Coronary artery (tissue), 2 donors: ENCODE measurements at places on chromosomes 7 and 10.

DNA sequence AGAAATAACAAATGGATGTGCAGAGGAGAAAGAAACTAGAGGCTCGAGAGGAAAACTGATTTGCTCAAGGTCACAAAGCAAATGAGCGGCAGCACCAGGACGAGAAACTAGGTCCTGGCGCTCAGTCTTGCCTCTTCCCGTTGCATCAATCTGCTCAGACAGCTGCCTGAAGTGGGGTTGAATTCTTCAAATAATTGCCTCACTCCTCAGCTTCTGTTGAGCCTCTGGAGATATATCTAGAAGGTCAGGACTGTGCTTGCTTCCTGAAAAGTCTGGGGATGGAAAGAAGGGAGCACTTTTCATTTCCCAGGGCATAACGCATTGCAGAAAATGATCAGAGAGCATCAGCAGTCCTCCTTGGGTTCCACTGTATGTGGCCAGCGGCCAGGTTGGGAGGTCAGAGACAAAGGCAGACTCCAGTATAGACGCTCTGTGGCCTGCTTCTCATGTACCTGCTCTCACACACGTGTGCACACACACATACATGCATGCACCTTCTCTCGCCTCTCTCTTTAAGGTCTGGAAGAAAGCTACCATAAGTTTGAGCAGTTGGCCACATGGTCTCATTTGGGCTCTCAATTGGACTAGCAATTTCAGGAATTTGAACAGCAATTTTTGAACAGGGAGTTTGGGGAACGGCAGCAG lies 83.7 kb upstream of the DUSP5 start:
- DNase-seq, result no peak

DNA sequence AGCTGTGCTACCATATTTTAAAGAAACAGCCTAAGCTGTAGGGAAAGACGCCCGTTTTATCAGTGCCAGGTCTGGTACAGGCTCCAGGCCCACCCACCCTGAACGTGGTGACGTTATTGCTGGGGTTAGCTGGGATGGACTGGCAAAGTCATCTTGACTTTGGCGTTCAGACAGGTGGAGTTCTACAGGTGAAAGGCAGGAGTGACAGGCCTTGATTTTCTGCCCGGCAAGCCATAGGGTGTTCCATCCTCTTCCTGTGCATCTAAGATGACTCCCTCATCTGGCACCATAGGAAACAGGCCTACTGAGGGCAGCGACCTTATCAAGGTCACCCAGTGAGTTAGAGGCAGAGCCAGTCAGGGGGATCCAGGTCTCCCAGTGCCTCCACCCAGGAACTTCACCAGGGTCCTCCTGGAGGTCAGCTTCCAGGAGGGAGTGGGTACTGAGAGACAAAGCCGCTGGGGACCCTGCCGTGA lies 41.6 kb downstream of the HK1 start:
- DNase-seq, result no peak

GRCh38 chr10:34310234-34310633 lies 504.9 kb downstream of the PARD3 start:
- DNase-seq, result no peak

DNA sequence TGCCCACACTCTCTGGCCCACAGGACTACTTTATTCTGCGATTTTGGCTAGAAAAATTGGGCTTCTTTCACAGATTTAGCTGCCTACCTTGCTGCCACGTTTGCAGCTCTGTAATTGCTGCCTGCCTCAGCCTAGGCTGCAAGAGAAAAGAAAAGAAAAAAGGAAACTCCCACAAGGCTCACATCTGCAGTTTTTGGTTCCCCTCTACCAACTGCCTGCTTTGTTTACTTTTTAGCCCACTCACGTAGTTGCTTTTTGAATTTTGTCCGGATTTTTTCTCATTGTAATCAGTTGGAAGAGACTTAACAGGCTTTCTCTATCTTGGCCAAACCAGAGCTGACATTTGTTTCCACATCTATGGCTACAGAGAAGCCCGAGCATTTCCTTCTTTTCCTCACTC lies 24.3 kb downstream of the SUN3 start:
- no peak for DNase-seq

- no peak for DNase-seq
Measured at GRCh38 chr10:93872375-93873158, 21.2 kb upstream of the SLC35G1 start.

DNA sequence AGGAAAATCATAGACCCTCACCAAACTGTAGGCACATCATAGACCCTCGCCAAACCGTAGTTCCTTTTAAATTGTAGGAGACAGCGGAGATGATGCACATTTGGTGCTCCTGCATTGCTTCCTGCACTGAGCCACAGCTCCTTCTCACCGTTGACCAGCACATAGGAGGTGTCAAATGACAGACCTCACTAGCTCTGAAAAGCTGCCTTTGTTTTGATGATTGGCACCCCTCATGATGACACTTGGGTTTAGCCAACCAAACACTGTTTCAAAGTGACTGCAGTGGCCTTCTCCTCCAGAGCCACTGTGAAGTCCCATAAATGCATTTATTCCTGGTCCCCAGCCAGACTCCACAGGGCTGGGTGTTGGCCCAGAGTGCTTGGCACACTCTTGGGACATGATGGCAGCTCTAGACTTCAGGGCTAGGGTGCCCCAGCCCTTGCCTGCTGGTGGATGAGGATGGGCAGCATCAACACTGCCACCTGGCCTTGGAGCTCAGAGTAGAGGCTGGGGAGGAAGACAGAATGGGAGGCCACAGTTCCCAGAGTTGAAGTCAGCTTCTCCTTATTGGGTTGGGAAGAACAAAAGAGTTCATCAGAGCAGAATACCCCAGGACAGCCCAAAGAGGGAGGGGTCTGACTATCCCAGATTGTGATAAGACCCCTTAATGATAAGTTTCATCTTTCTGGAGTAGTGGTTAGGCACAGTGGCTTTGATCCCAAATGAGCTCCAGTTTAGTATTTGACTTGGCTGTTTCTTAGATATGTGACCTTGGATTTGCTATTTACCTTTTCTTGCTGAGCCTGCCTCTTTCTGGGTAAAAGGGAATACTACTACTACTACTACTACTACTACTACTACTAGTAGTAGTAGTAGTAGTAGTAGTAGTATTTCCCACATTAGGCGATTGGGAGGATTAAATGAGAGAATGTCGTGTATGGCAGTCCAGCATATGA lies 75.3 kb downstream of the MTPN start:
- no peak for DNase-seq

DNA sequence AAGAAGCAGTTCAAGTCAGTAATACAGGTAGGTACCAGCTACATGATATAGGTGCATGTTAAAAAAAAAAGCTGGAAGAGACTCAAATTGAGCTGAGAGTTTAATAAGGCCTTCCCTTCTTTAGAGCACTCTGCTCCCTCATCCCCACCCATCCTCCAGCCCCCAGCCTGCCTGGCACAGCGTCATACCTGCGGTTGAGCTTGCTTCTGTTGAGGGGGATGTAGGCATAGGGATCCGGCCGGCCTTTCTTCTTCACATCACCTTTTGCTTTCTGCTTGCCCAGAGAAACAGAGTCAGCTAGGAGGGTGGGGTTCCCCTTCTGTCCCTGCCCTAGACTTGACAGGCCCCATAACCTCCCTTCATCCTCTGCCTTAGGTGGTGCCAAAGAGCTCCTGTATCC lies 23.8 kb upstream of the FRAT2 start:
- no peak for DNase-seq

DNA sequence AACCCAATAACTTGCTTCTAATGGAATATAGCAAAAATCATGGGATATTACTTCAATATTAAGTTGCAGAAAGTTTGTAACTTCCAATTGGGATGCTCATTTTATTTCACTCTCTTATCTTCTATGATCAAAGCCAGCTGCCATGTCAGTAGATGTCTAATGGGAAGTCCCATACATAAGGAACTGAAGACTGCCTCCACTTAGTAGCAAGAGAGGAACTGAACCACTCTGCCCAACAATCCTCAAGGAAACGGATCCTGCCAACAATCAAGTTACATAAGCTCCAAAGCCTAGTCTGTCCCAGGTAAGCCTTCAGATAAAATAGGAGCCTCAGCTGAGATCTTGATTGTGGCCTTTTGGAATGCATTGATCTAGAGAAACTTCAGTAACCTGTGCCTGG lies 431.5 kb upstream of the PCDH15 start:
- no peak for DNase-seq

- DNase-seq, result no peak
Measured at GRCh38 chr10:5045095-5045494, 41.4 kb upstream of the AKR1C2 start.

GRCh38 chr10:110310741-110311140 lies 6.0 kb upstream of the SMNDC1 start:
- DNase-seq, result no peak

DNA sequence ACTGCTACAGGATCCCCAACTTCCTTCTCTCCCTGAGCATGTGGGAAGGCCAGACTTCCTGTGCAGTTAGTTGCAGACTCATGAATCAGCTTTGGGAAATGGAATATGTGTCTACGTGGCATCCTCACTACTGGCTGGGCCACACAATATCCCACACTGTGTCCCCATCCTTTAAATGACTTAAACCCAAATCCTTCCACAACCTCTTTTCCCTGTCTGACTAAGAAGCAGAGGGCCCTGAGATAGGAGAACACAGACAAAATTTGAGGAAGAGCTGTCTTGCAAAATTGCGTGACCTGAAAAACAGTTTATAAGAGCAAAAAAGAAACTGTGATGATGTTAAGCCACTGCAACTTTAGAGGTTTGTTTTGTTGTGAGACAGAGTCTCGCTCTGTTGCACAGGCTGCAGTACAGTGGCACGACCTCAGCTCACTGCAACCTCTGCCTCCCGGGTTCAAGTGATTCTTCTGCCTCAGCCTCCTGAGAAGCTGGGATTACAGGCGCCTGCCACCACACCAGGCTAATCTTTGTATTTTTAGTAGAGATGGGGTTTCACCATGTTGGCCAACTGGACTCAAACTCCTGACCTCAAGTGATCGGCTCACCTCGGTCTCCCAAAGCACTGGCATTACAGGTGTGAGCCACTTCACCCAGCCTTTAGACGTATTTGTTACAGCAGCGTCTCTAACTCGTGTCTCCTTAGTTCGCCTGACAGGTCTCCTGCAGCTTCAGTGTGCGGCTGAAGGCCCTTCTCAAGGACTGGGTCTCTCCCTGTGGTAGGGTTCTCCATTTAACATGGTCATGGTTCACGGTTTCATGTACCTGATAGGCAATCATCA lies 46.9 kb upstream of the SFMBT2 start:
- no peak for DNase-seq

DNA sequence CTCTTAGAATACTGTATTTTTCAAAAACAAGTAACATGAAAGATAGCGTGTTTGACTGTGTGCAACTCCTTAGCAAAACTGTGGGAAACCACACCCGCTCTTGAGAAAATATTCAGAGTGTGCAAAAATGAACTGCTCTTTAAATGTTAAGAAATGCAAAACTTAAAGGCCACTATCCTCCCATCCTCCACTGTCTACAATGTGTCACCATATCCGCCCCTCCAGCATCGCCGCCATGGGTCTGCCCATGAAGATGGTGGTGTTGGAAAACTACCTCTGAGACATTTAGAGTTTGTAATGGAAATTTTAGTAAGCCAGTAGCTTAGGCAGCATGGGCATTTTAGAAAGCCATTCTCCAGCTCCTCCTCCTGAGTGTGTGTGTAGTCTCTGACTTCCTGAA lies 20.1 kb upstream of the NMT2 start:
- no peak for DNase-seq

GRCh38 chr10:129895811-129896135 lies 68.3 kb downstream of the EBF3 start:
- DNase-seq, result no peak

GRCh38 chr7:149456506-149457421 lies 4.1 kb downstream of the ZNF777 start:
- no peak for DNase-seq

DNA sequence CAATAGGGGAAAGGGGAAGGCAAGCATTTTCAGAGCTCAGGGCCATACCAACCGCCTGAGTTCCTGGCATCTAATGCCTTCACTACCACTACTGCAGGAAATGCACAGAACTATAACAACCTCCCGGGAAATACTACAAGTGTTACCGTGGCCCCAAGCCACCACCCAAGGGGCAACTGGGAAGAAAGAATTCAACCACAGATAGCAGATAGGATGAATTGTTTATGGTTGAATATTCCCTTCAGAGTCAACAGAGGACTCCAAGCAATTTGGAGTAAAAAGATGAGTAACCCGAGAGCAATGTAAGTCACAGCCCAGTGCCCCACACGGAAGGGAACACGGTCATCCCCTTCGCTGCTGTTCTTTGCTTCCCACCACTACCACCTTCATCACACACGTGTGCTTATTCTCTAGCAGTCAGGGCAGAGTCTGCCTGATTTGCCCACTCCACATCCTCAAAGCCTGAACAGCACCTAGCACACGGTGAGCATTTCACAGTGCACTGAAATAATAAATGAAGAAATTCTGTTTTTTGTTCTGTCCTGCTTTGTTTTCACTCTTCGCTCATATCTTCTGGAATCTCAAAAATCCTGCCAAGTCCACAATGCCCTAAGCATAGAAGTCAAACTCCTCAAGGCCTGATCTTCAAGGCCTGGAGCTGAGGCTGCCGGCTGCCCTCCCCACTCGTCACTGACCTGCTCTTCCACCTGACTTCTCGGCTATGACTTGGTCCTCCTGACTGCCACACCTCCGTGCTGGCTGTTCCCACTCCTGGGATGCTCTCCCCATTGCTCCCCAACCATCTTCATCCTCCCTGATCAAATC lies 221.1 kb downstream of the KCNMA1 start:
- no peak for DNase-seq

DNA sequence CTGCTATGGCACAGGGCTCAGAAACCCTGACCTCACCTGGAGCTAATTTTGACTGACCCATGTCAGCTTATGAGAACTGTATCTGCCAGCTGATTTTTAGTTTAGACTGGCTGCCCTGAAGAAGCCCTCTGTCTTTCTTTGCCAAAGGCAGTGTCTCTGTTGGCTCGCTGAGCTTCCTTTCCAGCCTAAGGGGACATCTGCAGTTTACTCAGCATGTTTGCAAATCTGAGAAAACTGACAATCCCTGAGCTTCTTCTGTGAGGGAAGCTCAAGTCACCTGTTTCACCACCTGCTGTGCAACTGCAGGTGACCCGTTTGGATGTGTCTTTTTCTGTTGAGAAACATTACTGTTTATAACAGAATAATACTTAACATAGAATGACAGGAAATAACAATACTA lies 46.0 kb downstream of the PRKAR2B start:
- DNase-seq, result no peak

DNA sequence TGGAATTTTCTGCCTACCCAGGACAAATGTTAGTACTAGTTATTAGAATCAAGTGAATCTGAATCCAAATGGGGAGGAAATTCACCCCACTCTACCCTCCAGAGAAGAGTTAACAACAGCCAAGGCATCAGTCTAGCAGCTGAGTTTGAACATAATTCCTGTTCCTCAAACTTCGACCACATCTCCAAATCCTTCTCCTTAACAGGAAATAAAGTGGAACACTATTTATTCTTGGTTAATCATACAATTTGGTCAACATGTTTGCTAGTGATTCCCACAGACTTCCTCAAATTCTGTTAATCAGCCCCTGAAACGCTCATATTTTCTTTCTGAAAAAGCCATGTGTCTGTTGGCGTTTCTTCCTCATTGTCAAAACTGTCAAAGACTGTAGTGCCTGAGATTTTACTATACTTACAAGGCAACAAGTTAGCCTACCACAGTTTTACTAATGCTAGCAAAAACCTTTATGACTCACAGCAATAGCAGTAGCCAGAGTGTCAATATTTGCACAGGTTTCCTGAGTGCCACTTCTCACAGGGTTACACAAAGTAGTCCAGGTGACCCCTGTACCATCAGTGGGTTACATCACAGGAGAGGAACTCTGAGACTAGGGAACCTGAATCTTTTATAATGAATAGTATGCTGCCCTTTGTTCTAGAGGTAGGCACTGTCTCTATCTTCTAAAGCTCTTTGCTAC lies 202.9 kb downstream of the GRM3 start:
- DNase-seq, result no peak

- DNase-seq, result no peak
Measured at GRCh38 chr7:127702938-127703337, 50.9 kb downstream of the SND1 start.

- DNase-seq, result no peak
Measured at GRCh38 chr10:73931767-73932619, 21.1 kb downstream of the PLAU start.
